ENCODE measurements at places on chromosomes 7 and 10.

DNA sequence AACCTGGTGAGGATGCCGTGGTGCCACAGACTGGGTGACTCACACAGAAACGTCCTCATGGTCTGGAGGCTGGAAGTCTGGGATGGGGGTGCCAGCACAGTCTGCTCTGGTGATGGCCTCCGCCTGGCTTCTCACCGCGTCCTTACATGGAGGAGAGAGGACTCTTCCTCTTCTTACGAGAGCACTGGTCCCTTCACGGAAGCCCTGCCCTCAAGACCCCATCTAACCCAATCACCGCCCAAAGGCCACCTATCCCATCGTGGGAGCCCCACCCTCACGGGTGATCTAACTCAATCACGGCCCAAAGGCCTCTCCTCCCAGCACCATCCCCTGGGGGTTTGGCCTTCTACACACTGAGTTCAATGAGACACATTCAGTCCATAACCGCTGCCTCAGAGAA lies 137.7 kb downstream of the PTPRN2 start:
- no peak for DNase-seq

- DNase-seq = no peak
Observed at GRCh38 chr7:48617993-48618392, 306.4 kb upstream of the CDC14C start.

GRCh38 chr10:91251430-91252056 lies 31.1 kb downstream of the PCGF5 start:
- peak; percentile 48 for DNase-seq

DNA sequence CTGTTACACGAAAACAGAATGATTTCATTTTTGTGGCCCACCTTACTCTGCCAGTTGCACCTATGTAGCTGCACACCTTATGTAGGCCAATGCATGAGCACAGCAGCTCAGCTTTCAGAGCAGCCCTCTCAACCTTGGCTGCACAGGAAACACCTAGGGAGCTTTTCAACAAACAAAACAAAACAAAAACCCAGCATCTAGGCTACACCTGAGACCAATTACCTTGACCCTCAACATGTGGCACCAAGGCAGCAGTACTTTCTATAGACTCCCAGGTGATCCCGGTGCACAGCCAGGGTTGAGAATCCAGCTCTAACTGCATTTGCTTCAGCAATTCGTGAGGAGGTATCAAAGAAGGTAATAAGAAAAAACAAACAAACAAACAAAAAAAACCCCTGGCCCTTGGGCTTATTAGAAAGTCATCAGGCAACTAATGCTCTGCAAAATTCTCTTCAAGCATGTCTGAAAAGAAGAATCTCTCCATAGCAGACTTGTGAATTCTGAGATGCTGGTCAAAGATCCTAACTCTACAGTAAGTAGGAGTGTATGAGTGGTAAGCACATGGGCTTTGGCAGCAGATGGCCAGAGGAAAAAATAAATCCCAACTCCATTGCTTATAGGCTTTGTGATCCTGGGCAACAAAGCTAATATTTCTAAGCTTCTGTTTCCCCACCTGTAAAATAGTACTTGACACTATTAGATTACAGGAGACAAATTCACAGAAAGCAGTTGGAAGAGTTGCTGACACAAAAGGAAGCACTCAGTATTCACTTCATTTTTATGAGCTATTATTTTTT lies 113.4 kb upstream of the NOBOX start:
- no peak for DNase-seq

- DNase-seq = no peak
Observed at GRCh38 chr7:73606801-73607691, 17.3 kb downstream of the MLXIPL start.

Measured in bronchial epithelial cell (primary cell).